Kasumi-1 (cell line): ENCODE measurements at places on chromosomes 5 and 9.
A peak's percentile ranks its signal among the peaks of the same experiment; 100 is the strongest.

DNA sequence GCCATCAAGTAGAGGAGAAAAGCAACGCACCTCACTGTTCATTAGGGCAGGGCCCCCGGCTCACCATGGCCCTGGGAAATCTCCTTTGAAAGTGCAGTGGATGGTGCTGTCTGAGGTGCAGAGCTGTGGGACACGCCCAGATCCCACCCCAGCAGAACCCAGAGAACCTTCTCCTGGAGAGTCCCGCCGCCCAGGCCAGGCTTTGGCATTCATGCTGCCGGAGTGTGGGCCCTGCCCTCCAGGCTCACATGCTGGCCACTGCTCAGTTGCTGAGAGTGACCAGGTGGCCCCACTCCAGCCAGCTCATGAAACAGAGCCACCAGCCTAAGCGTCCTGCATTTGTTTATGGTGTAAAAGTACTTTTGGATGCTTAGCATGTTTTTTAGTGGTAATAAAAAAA, 23.8 kb upstream of the LRRC14B start:
- DNase-seq: no peak

GRCh38 chr5:170293273-170293672, 4.3 kb downstream of the LCP2 start:
- peak; percentile 63 for DNase-seq

- DNase-seq: no peak
These were observed 15.6 kb downstream of the WWC1 start for GRCh38 chr5:168307022-168307421.

DNA sequence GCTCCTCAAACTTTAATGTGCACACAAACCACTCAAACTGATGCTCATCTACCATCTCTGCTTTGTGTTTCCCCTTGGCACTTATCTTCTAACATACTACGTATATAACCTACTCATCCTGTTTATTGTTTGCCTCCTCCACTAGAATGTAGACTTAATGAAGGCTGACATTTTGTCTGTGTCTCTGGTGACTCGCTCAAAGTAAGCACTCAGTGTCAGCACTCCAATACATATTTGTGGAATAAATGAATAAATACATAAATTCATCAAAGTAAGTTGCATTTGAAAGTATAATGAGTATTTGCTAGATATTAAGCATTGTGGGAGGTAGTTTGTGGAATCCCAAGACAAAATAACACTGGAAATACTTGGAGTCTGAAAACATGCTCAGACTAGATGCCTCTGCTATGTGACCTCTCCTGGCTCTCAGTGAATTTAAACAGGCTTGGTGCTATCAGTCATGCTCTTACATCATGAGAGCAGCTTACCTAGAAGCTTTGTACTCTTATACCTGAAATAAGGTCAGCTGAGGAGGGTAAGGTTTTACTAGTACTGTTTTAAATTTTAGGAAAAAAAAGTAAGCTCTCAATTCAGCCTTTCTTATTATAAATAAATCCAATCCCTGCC, 37.0 kb upstream of the RANBP6 start:
- DNase-seq: no peak

DNA sequence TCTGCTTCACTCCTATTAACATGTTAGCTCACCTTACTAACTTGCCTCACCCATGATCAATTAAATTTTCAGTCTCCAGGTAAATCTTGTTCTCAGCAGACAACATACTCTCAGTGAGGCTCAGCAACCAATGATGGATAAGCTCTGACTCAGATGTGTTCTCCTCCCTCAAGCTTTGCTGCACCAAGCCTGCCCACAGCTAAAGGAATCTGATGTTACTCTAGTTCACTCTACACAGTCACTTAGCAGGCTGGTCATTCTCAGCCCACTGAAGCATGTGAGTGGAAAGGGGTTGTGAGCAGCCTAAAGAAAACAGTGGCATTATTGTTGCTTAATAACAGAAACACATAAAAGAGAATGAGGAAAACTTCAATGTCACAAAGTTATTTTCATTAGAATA, 37.3 kb upstream of the CTNND2 start:
- DNase-seq: no peak

DNA sequence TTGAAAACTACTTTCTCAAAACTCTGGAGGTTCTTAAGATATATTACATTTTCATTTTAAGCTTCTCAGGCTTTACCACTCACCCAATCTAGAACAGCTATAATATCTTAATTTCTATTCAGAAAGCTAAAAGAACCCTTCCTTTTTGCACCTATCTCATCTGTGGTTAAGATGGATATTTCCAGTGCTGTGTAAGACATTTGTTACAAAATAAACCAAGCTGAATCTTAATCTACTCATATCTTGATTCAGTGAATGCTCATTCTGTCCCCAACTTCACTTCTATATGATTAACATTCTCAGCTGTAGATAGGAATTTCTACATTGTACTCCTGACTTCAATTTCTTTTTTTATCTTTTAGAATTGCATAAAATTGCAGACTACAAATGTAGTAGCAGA, 15.0 kb downstream of the ABHD17B start:
- DNase-seq: no peak

- DNase-seq: peak; percentile 9
These were observed 66.4 kb upstream of the PLPP1 start for GRCh38 chr5:55601204-55601618.

DNA sequence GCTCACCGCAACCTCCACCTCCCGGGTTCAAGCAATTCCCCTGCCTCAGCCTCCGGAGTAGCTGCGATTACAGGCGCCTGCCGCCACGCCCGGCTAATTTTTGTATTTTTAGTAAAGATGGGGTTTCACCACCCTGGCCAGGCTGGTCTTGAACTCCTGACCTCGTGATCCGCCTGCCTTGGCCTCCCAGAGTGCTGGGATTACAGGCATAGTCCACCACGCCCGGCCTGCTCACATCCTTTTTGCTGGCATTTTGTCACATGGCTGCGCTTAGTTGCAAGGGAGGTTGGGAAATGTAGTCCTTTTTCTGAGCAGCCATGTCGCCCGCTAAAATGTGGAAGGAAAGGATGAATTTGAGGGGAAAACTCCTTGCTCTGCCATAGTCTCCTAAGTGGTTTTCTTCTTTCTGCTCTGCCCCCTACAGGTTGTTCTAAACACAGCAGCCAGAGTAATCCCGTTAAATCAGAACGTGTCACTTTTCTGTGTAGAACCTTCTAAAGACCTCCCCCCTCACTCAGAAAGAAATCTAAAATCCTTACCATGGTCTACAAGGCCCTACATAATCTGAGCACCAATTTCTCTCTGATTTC, 57.8 kb upstream of the HSPA9 start:
- peak; percentile 83 for DNase-seq

DNA sequence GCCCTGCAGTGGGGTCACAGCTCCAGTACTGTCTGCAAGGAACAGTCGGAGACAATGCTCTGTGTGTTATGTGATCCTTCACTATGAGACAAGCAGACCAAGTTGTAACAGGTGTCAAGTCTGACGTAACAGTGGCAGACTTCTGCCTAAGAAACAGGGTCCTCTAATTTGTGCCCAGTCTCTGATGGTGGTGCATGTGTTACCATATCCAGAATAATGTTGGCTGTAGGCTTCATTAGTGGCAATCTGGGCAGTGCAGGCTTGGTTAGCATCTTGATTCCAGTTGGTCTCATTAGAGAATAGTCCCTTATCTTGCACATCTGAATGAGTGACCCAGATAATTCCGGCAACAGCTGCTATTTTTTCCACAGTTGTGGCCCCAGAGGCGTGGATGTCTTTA, 33.8 kb downstream of the ZNF131 start:
- DNase-seq: no peak

- DNase-seq: no peak
These were observed 1.6 kb upstream of the TGFBR1 start for GRCh38 chr9:99103054-99103895.

GRCh38 chr9:68454579-68455334, 85.9 kb downstream of the TMEM252 start:
- DNase-seq: no peak

DNA sequence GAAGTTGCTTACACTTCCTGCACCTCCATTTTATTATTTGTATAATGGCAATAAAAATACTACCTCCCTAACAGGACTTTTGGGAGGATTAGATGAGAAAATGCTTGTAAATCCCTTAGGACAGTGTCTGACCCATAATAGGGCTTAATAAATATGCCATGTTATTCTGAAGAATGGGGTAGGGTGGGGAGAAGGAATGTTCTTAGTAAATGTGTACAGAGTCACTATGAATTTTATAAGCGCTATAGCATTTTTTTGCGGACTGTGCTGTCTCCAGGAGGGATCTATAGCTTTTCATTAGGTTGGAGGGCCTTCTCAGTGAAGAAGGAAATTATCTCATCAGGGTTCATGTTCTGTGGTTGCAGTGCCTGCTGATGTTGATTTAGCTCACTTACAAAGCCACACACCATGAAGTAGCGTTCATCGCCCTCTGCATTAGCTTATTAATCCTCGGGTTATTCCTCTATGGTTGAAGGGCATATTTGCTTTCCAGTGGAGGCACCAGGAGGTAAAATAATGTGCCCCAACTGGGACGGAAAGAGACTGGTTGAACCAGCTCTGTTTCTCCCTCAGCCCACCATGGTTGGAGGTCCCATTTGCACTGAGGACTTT, 497.1 kb downstream of the ARHGEF28 start:
- no peak for DNase-seq

- no peak for DNase-seq
These were observed 205.6 kb downstream of the DENND1A start for GRCh38 chr9:123724211-123724796.

GRCh38 chr5:150309101-150309885, 6.6 kb upstream of the ARSI start:
- no peak for DNase-seq

GRCh38 chr5:6455571-6456200, 7.0 kb downstream of the UBE2QL1 start:
- DNase-seq: no peak

DNA sequence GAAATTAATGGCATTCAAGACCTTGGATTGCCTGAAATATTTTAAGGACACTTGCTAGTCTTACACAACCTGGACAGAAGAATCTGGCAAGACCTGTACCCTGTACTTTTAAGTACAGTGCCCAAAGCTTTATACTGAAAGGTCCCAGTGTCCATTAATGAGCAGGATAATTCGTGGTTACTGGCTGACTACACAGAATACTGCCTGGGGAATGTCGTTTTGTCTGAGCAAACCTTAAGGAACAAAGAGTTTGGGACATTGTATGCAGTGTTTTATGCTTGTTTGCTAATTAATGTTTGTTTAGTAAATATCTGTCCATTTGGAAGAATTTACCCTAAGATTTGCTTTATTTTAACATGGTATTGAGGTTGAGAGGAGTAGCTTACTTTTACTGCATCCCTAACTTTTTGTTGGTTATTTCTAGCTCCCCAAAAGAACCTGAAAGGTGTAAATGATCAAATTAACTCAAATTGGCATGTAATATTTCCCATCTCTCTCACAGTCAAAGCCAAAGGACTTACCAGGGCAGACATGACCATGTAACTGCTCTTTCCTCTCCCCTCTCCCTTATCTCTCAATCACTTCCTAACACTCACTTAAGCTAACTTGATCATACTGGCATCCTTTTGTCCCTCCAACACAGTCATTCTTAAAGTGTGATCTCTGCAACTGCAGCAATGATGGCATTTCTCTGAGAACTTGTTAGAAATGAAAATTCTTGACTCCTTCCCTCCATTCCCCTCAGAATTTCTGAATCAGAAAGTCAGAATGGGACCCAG, 15.7 kb downstream of the RANBP3L start:
- DNase-seq: no peak

- no peak for DNase-seq
These were observed 95.6 kb downstream of the MLLT3 start for GRCh38 chr9:20526500-20527319.

DNA sequence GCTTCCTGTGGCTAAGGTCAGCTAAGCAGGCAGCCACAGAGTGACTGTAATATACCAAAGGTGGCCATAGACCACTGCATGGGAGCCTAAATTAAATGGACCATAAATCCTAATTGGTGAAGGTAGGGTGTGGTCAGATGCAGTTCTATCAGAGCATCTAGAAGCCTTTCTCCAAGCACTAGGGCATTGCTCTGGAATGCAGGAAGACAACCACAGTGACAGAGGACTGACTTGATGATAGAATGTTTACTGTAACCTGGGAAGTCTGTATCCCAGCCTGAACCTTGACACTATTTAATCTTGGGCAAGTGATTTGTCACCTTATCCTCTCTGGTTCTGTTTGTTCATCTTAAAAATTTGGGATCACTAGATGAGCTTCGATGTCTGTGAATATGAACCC, 2.3 kb downstream of the FBXO38 start:
- DNase-seq: no peak
